Camera-type eye (tissue), 1 donor: ENCODE measurements at places on chromosomes 5 and 9. TPM values are rescaled to one million over a fixed set of nuclear protein-coding genes. Genes with fewer than 3 reads are reported as not detected.

SPATA31A7 gene
- total RNA-seq: not detected

NIM1K gene
- total RNA-seq: 6.6 TPM

TTC39B gene
- total RNA-seq: 17.4 TPM

SPATA31C1 gene
- total RNA-seq: not detected

GABRB2 gene
- total RNA-seq: 16.1 TPM

DDX4 gene
- total RNA-seq: not detected

RAI14 gene
- total RNA-seq: 60.7 TPM

TMC1 gene
- total RNA-seq: 0.27 TPM

NSD1 gene
- 111 TPM for total RNA-seq

LHX3 gene
- 18.5 TPM for total RNA-seq

SPINK6 gene
- total RNA-seq: not detected

PCDHB10 gene
- 12.9 TPM for total RNA-seq

ATP6V1G1 gene
- 250 TPM for total RNA-seq

TPPP gene
- total RNA-seq: 5.2 TPM

SH3RF2 gene
- 1.6 TPM for total RNA-seq

NIPBL gene
- 159 TPM for total RNA-seq

COL23A1 gene
- total RNA-seq: 6.9 TPM

PAEP gene
- total RNA-seq: not detected

NAIP gene
- total RNA-seq: 32.2 TPM

MYMK gene
- 2.1 TPM for total RNA-seq

LECT2 gene
- not detected for total RNA-seq

CYSRT1 gene
- total RNA-seq: 0.60 TPM

DBH gene
- 0.11 TPM for total RNA-seq

SPOUT1 gene
- total RNA-seq: 28.3 TPM

C5orf63 gene
- 9.1 TPM for total RNA-seq

SURF2 gene
- 9.7 TPM for total RNA-seq

SLC34A3 gene
- total RNA-seq: not detected

TARS1 gene
- total RNA-seq: 144 TPM

SLC2A8 gene
- total RNA-seq: 15.2 TPM

VLDLR gene
- 56.7 TPM for total RNA-seq

BTNL3 gene
- total RNA-seq: not detected

IL9 gene
- not detected for total RNA-seq

ACOT12 gene
- total RNA-seq: not detected

KCNV2 gene
- total RNA-seq: 134 TPM

IDNK gene
- 3.5 TPM for total RNA-seq

TAF11L5 gene
- total RNA-seq: not detected

KIF4B gene
- total RNA-seq: 0.33 TPM

PTGER4 gene
- 8.5 TPM for total RNA-seq
